ENCODE measurements at places on chromosomes 6 and 20.

DNA sequence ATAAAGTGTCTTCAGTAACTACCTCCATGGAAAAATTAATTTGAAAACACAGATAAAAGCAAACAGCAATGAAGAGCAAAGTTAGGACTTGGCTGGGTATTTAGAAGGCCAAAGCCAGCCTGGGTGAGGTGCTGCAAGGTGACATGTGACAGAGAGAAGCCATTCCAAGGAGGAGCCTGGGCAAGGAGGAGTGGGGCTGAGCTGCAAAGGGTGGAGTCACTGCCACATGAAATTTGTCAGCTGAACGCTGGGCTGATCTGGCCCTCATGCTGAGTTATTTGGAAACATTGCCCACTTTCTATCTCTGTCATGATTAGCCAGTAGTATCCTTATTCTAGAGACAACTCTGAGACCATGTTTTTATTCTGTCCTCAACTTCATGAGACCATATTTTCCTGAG is 76.3 kb downstream of the PERP start:
- no peak for DNase-seq

GRCh38 chr6:46263707-46264086 is 92.9 kb upstream of the ENPP5 start:
- DNase-seq = peak; percentile 83

DNA sequence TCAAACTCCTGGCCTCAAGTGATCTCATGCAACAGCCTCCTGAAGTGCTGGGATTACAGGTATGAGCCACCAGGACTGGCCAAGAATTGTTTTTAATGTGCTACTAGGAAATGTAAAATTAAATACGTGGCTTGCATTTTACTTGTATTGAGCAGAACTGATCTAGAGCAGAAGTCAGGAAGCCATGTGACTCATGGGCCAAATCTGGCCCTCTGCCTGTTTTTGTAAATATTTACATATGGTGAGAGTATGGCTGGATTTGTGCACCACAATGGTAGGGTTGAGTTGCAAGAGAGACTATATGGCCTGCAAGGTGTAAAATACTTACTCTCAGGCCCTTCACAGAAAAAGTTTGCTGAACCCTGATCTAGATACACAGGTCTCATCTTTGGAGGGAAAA is 75.8 kb downstream of the LAMP5 start:
- no peak for DNase-seq

- no peak for DNase-seq
These were observed 60.1 kb downstream of the PPP1R14C start for GRCh38 chr6:150202934-150203333.

DNA sequence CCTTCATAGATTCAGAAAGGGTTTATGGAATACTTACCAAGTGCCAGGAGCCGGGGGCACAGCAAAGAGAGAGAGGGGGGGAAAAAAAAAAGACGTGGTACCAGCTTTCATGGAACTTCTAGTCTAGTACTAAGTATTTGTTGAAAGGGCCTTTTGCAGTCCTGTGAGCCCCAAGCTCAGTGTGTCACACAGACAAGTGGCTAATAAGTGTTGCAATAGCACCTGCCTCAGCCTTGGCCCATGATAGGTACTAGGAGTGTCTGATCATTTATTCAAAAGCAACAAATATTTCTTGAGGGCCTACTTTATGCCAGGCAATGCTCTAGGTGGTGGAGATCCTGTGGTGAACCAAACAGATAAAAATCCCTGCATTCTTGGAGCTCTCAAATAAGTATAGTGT is 7.9 kb downstream of the MYLK2 start:
- DNase-seq = no peak

DNA sequence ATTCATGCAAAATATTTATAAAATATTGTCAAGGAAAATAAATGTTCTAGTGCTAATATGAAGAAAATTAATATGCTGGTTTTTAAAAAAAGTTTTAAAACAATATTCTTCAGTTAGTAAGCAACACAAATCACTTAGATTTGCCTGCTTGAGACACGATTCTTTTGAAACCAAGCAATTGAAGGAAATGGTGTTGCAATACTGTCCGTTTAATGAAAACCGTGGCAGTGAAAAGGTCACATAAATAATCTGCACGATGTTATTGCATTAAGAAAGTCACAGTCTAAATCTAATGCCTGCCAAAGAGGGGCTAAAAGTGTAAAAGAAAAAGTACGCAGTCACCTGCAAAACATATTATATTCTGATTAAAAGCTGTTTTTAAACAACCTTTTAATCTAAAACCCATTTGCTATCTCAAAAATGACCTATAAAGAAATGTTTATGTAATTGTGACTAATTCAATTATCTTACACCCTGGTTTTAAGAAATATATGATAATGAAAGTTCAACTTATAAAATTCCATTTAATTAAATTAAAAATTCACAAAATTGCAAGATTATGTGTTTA is 143.0 kb downstream of the GMDS start:
- DNase-seq = no peak

DNA sequence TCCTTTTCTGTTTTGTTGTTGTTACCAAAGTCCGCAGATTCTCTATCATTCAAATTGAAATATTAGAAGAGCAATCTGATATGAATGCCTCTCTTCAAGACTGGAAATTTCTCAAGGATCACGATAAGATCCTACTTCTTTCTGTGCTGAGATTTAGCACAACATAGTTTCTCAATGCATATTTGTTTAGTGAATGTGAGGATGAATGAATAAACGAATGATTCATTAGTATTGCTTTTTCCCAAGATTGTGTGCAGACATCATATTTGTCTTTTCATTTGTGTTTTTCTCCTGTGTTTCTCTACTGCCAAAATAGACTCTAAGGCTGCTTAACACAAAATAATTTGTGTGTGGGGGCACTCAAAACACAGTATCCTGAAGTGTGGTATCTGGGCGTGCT is 862.7 kb upstream of the MAP3K7 start:
- no peak for DNase-seq

DNA sequence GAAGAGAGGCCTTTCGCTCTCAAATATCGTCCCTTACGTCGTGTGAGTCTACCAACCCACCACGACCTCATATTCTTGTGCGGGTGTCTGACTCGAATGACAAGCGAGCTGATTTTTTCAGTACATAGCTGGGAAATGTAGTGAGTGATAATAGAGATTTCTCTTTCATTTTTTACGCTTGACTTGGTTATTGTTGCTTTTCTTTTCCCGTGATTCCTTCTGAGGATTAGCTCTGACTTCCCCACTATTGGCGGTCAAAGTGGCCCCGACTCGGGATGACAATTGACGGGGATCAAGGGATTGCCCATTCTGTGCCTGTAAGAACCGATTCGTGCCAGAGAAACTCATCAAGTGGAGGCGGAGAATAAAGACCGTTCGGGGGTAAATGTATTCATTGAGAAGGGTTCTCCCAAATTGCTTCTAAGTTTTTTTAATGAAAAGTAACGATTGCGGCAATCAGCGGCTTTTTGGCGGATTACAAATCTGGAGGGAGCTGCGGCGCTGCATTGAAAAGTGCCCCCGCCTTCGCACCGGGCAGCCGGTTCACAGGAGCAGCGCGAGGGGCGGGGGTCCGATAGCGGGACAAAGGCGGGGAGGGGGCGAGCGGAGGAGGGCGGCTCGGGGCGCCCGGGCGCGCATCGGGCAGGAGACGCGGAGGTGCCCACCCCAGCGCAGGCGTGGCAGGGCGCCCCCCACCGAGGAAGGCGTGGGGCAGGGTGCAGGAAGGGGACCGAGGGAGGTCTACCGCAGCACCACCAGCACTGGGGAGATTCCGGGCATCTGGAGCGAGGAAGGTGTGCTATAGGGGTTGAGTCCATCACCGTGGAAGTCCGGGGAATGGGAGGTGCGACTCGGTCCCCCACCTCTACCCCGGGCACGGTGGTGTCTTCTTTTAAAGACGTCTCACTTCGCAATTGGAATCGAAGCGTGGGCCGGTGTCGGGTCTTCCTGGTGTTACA is 44.5 kb upstream of the OSTM1 start:
- DNase-seq = no peak
